Tibial nerve (tissue), 4 donors: ENCODE measurements at places on chromosomes 12 and 14. TPM values are rescaled to one million over a fixed set of nuclear protein-coding genes. Genes with fewer than 3 reads are reported as not detected.

GRCh38 chr14:92471919-92472318 lies 41.7 kb upstream of the RIN3 start:
- peaks cover 26% of the 10 kb centered on the region for H3K4me1 ChIP-seq
- H3K4me3 ChIP-seq = no peak overlapping the region
- no peaks in the 10 kb centered on the region for H3K27me3 ChIP-seq

DNA sequence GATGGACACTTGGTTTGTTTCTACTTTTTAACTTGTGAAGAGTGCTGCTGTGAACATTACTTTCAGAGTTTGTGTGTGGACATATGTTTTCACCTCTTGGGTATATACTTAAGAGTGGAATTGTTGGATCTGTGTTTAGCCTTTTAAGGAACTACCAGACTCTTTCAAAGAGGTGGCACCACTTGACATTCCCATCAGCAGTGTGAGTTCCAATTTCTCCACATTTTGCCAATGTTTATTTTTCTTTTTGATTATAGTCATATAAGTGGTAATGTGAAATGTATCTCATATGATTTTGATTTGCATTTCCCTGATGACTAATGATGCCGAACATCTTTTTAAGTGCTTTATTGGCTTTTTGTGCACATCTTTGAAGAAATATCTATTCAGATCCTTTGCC lies 44.8 kb downstream of the ARHGAP5 start:
- H3K27ac ChIP-seq = no peak overlapping the region
- no peak overlapping the region for H3K4me3 ChIP-seq

- no peak overlapping the region for H3K4me3 ChIP-seq
- DNase-seq = no peak
- H3K27ac ChIP-seq = no peak overlapping the region
- H3K4me1 ChIP-seq = no peaks in the 10 kb centered on the region
- H3K36me3 ChIP-seq = no peaks in the 10 kb centered on the region
These were observed 44.6 kb upstream of the FKBP4 start for GRCh38 chr12:2750185-2750584.

ASPG gene
- total RNA-seq = 2.4 TPM

DNA sequence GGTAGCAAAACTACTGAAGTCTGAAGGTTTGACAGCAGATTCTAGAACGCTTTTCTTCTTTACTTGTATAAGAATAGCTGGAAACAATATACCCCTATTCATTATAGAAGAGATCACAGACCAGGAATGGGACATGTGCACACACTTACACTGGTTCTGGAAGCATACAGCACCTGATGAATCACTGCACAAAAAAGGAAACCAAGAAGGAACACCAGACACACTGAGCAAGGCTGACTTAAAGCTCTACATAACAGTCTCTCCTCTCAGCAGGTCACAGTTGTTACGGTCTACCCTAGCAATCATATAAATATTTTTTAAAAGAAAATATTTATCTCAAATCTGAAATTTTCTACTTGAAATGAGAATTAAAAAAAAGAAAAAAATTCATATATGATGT lies 13.5 kb downstream of the ATP2B1 start:
- H3K27ac ChIP-seq = no peak overlapping the region
- no peak for DNase-seq
- H3K4me3 ChIP-seq = no peak overlapping the region
- no peaks in the 10 kb centered on the region for H3K36me3 ChIP-seq

- H3K36me3 ChIP-seq = no peaks in the 10 kb centered on the region
- H3K4me1 ChIP-seq = peaks cover 33% of the 10 kb centered on the region
- peak overlapping the region; percentile 9 for H3K4me3 ChIP-seq
- no peak for DNase-seq
These were observed 34.1 kb downstream of the TMCC3 start for GRCh38 chr12:94616203-94616729.

DNA sequence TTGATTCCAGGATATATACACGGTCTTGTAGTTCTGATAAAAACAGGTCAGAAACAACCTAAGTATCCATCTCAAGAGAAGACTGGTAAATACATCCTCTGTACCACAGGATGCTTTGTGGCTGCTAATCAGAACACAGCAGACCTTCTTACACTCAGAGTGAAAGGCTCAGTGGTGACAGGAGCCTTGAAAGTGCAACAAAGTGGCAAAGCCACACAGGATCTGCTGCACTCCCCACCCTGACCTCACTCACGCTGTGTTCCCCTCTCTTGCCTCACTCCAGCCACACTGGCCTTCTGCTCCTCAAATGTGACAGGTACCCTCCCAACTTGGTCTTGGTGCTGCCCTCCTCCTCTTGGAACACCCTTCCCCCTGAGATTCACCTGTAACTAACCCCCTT lies 98.1 kb upstream of the GRIP1 start:
- no peaks in the 10 kb centered on the region for H3K36me3 ChIP-seq
- H3K27me3 ChIP-seq = no peaks in the 10 kb centered on the region
- no peak for DNase-seq

DNA sequence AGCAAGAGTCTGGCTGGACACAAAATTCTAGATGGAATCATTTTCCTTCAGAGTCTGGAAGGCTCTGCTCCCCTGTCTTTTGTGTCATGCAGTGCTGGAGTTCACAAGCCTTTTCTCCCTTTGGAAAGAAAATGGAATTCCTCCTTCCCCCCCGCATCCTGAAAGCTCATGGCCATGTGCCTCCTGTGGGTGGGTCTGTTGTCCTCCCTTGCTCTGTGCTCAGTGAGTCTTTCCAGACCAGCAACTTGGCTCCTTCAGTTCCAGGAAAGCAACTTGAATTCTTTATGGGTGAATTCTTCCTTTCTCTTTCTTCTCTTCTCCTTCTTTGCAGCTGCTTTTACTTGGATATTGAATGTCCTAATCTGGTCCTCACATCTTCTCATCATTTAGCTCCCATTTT lies 70.2 kb downstream of the TUNAR start:
- DNase-seq = no peak
- H3K4me3 ChIP-seq = no peak overlapping the region
- no peaks in the 10 kb centered on the region for H3K4me1 ChIP-seq
- H3K27me3 ChIP-seq = no peaks in the 10 kb centered on the region
- no peak overlapping the region for H3K27ac ChIP-seq
- H3K36me3 ChIP-seq = no peaks in the 10 kb centered on the region

- no peaks in the 10 kb centered on the region for H3K36me3 ChIP-seq
- H3K27ac ChIP-seq = no peak overlapping the region
- no peaks in the 10 kb centered on the region for H3K4me1 ChIP-seq
- H3K27me3 ChIP-seq = no peaks in the 10 kb centered on the region
- no peak overlapping the region for H3K4me3 ChIP-seq
These were observed 69.3 kb downstream of the SERPINA3 start for GRCh38 chr14:94681300-94682060.

DNA sequence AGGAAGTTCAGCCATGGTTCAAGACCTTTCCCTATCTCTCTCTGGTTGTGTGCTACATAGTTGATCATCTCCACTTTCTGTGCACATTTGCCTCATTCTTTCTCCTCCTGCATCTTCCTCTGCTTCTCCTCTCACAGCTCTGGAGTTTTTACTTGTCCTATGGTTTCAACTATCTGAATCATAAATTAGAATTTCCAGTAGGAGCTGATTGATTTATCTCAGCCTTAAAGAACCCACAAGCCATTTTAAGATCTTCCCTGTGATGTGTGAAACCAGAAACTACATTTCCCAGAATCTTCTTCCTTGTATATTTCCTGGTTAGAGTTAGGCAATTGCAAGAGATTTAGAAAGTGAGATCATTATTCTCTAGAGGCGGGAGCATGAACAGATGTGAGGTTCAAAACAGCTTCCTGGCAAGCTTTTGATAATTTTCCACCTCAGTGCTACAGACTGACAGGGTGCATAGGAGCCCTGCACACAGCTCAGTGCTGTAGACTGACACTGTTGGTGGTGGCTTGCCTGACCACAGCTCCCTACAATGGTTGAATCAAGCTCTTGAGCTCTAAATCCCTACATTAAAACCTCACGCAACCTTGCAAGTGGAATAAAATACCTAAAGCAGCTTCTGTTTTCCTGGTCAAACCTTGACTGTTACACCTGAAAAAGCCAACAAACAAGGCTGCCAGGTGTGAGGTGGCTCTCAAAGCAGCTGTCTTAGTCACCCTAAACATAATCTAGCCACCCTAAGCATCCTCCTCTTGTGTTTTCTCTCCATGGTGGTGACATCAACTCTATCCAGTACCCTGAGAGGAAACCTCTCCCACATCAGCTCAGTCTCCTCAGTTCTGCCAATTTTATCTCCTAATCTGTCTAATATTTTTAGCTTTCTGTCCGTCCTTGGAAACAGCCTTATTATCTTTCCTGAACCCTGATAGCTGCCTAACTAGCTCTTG lies 21.5 kb upstream of the IFNG start:
- no peak overlapping the region for H3K4me3 ChIP-seq
- H3K4me1 ChIP-seq = no peaks in the 10 kb centered on the region
- H3K27me3 ChIP-seq = no peaks in the 10 kb centered on the region
- DNase-seq = no peak
- no peaks in the 10 kb centered on the region for H3K36me3 ChIP-seq

TM7SF3 gene
- 122 TPM for total RNA-seq

DNA sequence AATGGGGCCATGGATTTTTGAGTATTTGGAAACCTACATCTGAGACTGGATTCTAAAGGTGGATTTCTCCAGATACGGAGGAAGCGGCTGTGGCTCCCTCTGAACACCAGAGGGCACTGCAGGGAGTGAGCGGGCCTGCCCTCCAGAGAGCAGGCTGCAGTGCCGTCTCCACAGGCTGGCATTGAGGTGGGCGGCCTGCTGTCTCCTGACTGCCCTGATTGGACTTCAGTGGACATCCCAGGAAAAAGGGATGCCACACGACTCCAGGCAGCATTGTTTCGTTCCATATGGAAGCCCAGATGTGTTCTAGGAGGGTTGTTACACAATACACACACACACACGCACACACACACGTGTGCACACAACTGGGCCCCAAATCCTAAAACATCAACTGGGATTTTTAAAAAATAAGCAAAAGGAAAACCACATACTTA lies 20.9 kb upstream of the ANO2 start:
- no peak overlapping the region for H3K27ac ChIP-seq
- no peaks in the 10 kb centered on the region for H3K36me3 ChIP-seq
- no peaks in the 10 kb centered on the region for H3K4me1 ChIP-seq

STON2 gene
- total RNA-seq = 62.0 TPM

- no peaks in the 10 kb centered on the region for H3K36me3 ChIP-seq
- H3K27ac ChIP-seq = no peak overlapping the region
- no peaks in the 10 kb centered on the region for H3K4me1 ChIP-seq
- H3K4me3 ChIP-seq = no peak overlapping the region
These were observed 23.4 kb downstream of the G2E3 start for GRCh38 chr14:30582376-30582775.

DNA sequence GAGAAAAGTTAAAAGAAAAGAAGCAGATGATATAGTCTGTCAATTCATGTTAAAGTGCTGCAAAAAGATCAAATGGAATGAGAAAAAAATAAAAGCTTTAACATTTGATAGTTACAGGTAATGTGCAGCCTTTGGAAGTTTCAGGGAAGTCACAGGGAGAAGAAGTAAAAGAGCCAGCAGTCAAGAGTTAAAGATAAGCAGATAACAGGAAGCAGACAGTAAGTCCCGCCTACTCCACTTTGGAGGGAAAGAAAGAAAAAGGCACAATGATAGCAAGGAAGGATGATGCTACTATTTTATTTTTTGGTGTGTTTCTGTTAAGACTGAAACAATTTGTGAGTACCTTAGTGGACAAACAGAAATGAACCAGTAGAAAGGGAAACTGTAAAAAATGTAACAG lies 111.1 kb upstream of the KRR1 start:
- no peaks in the 10 kb centered on the region for H3K27me3 ChIP-seq
- no peaks in the 10 kb centered on the region for H3K4me1 ChIP-seq
- no peak overlapping the region for H3K27ac ChIP-seq

KIF5A gene
- total RNA-seq = 3.6 TPM

DNA sequence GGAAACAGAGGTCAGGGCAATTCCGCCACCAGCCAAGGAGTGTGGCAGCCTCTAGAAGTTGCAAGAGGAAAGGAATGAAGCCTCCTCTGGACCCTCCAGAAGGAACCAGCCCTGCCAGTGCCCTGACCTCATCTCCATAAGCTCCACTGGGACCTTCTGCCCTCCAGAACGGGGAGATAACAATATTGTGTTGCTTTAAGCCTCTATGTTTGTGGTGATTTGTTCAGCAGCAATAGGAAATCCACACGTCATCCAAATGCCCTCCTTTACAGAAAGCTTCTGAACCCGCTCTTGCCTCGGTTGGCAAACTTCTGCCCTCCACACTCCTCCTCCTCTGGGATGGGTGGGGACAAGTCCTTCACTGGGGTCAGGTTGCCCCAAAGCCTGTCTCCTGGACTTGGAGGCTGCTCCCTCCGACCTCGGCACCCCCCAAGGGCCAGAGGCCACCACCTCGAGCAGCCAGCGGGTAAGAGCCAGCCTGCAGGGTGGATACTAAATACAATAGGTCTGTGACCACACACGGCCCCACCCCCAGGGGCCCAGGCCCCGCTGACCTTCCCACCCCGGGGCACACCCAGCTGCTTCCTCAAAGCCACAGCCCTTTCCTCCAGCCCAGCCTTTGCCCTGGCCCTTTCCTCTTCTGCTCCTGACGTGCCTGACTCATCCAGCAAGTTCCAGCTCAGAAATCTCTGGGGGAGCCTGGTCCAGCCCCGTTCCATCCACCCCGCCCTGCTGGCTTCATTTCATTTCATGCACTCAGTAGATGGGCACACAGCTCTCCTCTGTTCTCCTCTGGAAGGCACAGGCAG lies 58.7 kb upstream of the NCOR2 start:
- peaks cover 52% of the 10 kb centered on the region for H3K4me1 ChIP-seq
- no peak overlapping the region for H3K4me3 ChIP-seq
- peak overlapping the region; percentile 90 for H3K27ac ChIP-seq
- peak; percentile 82 for DNase-seq

SPTB gene
- total RNA-seq = 10.5 TPM

DNA sequence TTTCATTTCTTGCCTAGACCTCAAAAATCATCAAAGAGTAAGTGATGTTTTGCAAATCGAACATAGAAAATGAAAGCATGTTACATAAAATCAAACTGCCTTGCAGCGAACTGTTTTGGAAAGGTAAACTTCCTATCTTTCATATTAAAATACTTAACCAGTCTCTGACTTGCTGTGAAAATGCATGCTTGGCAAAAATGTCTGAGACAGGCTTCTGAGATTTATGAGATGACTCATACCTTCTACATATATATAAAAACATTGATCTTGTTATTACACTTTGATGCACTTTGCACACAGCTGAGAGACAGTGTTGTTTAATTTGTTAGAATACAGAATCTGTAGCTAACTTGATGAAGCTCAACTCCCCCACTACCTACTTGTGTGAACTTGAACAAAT lies 179.1 kb downstream of the KITLG start:
- H3K4me3 ChIP-seq = no peak overlapping the region
- no peak for DNase-seq
- H3K4me1 ChIP-seq = no peaks in the 10 kb centered on the region
- no peaks in the 10 kb centered on the region for H3K27me3 ChIP-seq
- H3K36me3 ChIP-seq = no peaks in the 10 kb centered on the region

DNA sequence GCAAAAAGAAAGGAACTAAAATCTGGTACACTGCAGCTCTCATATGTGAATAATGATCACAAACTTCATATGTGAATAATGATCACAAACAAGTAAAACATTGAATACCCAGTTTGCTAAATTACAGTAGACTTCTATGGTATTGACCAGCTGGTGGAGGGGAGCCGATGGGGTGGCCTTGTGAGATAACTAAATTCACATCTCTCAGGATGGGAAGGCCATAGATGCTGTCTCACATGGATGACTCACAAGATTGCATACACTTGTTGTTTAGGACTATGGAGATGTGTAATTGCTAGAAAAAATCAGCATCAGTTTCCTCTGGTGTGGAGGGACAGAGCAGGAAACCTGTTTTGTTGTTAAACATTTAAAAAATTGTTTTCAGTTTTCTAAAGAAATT lies 49.2 kb downstream of the ACACB start:
- peaks cover 13% of the 10 kb centered on the region for H3K4me1 ChIP-seq
- no peaks in the 10 kb centered on the region for H3K36me3 ChIP-seq
- no peak overlapping the region for H3K4me3 ChIP-seq
- H3K27ac ChIP-seq = no peak overlapping the region
